ENCODE measurements at places on chromosomes 7 and 10. TPM values are rescaled to one million over a fixed set of nuclear protein-coding genes. Genes with fewer than 3 reads are reported as not detected.
A peak's percentile ranks its signal among the peaks of the same experiment; 100 is the strongest.

C7orf57 gene
- total RNA-seq = not detected

- no peak for DNase-seq
- H3K36me3 ChIP-seq = no peaks in the 10 kb centered on the region
- H3K27me3 ChIP-seq = no peaks in the 10 kb centered on the region
- H3K4me1 ChIP-seq = peaks cover 36% of the 10 kb centered on the region
- H3K4me3 ChIP-seq = no peak overlapping the region
Observed at GRCh38 chr10:33665501-33665900, 331.0 kb upstream of the NRP1 start.

DNA sequence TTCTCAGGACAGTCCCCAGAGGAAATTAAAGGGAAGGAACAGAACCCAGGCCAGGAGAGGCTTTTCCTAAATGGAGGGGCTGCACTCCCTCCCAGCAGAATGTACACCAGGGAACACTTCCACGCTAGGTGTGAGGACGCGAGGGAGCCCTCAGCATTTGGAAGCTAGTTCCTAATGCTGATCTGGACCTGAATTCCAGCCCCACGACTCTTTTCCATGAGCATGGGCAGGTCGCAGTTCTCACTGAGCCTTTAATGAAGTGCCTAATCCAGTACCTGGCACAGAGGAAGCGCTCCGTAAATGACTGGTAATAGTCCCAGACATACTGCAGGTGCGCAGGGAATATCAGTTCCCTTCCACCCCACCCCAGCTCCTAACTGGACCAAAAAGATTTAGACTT lies 1.1 kb downstream of the ALOX5 start:
- H3K4me1 ChIP-seq = peaks cover 21% of the 10 kb centered on the region
- peak overlapping the region; percentile 70 for H3K4me3 ChIP-seq
- peaks cover 18% of the 10 kb centered on the region for H3K27me3 ChIP-seq
- peak; percentile 67 for DNase-seq
- no peak overlapping the region for H3K27ac ChIP-seq

GRCh38 chr10:49357910-49358309 lies 38.0 kb downstream of the DRGX start:
- H3K36me3 ChIP-seq = no peaks in the 10 kb centered on the region
- H3K27ac ChIP-seq = no peak overlapping the region
- H3K4me3 ChIP-seq = no peak overlapping the region
- no peaks in the 10 kb centered on the region for H3K4me1 ChIP-seq
- no peak for DNase-seq
